ENCODE measurements at places on chromosomes 7 and 10.

GRCh38 chr10:57017356-57018037 lies 656.4 kb upstream of the ZWINT start:
- no peak for DNase-seq

GRCh38 chr7:95996174-95996573 lies 223.8 kb downstream of the DYNC1I1 start:
- DNase-seq = no peak

DNA sequence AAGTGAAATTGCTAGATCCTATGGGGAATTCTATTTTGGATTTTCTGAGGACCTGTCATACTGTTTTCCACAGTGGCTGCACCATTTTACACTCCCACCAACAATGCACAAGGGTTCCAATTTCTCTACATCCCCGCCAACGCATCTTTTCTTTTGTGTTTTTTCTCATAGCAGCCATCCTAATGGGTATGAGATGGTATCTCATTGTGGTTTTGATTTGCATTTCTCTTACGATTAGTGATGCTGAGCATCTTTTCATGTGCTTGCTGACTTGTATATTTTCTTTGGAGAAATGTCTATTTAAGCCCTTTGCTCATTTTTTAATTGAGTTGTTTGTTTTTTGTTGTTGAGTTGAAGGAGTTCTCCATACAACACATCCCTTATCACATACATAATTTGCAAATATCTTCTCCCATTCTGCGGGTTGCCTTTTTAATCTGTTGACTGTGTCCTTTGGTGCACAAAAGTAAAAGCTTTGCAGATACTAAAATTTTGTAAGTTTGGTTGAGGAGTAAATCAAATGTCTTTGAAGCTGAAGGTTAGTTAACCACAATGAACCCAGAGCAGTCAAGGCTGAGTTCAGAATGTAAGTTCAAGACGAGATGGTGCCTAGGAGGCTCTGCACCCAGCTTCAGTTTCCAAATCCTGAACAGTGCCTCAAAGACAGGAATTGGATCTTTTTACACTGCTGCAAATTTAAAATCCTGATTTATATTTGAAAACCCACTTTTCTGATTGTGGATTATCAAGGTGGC lies 195.4 kb downstream of the COBL start:
- no peak for DNase-seq

- no peak for DNase-seq
Observed at GRCh38 chr10:107540981-107541380, 376.5 kb upstream of the SORCS1 start.

DNA sequence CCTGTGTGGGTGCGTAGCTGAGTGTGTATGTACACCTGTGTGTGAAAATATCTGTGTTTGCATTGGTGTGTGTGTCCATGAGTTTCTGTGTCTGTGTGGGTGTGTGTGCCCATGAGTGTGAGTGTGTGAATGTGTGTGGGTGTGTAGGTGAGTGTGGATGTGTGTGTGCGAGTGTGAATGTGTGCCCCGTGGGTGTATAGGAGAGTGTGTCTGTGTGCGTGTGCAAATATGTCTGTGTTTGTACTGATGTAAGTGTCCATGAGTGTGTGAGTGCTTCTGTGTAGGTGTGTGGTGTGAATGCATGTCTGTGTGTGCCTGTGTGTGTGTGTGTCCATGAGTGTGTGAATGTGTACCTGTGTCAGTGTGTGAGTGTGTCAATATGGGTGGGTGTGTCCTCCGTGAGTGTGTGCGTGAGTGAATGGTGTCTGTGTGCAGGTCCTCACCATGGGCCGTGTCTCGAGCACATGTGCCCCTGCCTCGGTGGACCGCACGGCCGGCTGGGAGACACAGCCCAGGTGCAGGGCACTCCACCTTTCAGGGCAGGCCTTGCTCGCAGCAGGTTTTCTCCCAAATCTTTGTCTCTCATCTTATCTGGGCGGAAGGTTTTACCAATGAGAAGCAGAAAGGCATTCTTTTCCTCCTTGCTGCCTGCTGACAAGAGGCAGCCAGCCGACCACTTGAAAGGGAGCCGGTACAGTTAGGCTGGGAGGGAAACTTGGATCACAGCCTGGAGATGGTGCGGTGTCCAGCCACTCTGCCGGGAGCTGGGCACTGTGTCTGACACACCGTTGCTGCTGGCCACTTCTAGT lies 107.1 kb upstream of the FAM20C start:
- DNase-seq = no peak

Measured in NCI-H2171 (cell line).